HFFc6 (cell line): ENCODE measurements at places on chromosomes 3 and 15.
A peak's percentile ranks its signal among the peaks of the same experiment; 100 is the strongest.

GRCh38 chr3:32391643-32392535 lies at the start of gene CMTM7:
TSS of gene CMTM7 (plus strand) at chr3:32391853. CDS start at chr3:32391907, 54 bp downstream.
- DNase-seq = peak; percentile 44

GRCh38 chr3:373193-373779 lies 176.7 kb downstream of the CHL1 start:
- DNase-seq = no peak

- DNase-seq = peak; percentile 88
Observed at GRCh38 chr3:100210772-100211135, 50.0 kb upstream of the TBC1D23 start.

GRCh38 chr3:61532739-61533500 lies 28.5 kb upstream of the PTPRG start:
- no peak for DNase-seq

- DNase-seq = peak; percentile 75
Observed at GRCh38 chr3:187319699-187320302, 28.3 kb upstream of the MASP1 start.

- no peak for DNase-seq
Observed at GRCh38 chr3:94978084-94978483, 915.2 kb downstream of the NSUN3 start.

DNA sequence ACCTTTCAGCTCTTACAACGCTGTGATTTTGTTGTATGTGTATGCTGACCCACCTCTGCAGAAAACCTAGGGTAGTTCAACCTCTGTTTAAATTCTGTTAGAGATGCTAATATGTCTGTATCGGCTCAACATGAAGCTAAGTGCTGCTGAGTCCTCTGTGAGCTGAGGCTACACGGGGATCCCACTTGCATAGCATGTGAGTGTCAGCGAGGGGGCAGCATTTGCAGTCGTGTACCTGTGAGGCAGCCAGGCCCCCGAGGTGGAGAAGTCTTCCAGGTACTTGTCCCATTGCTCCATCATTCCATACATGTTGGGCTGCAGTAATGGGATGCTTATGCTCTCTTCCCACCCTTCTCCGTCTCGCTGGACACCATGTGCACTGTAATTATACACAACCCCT lies 3.7 kb downstream of the MKRN2OS start:
- DNase-seq = no peak

DNA sequence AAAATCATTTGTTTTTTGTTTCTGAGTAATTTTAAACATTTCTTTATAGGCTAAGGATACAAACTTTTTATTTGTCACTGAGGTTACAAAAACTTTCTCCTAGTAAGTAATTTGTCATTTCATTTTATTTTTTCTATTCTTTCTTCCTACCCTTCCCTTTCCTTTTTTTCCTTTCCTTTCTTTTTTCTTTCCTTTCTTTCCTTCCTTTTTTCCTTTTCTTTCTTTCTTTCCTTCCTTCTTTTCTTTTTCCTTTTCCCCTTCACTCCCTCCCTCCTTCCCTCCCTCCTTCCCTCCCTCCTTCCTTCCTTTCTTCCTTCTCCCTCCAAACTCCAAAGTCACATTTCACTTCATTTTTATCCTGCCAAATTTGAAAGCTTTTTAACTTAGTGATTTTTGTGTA lies 115.1 kb upstream of the FAN1 start:
- DNase-seq = no peak

DNA sequence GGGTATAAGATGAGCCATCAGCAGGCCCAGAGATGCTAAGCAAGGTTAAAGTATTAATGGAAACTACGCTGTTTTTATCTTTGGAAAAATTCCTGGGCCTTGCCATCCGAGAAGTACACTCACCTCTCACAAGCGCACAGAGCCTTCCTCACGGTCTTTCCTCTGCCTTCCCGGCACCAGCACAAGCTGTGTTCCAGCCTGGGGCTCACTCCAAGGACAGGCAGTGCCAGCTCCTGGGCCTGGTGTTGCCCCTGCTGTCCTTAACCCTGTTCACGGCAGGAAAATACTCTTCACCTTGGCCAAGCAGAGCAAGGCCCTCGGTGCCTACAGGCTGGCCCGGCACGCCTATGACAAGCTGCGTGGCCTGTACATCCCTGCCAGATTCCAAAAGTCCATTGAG lies 14.3 kb upstream of the RHO start:
- DNase-seq = no peak

- DNase-seq = no peak
Observed at GRCh38 chr15:35150361-35150760, 65.3 kb upstream of the NANOGP8 start.

- DNase-seq = no peak
Observed at GRCh38 chr3:151366993-151367392, 17.6 kb downstream of the P2RY12 start.
